ENCODE measurements at places on chromosomes 2 and 18.

DNA sequence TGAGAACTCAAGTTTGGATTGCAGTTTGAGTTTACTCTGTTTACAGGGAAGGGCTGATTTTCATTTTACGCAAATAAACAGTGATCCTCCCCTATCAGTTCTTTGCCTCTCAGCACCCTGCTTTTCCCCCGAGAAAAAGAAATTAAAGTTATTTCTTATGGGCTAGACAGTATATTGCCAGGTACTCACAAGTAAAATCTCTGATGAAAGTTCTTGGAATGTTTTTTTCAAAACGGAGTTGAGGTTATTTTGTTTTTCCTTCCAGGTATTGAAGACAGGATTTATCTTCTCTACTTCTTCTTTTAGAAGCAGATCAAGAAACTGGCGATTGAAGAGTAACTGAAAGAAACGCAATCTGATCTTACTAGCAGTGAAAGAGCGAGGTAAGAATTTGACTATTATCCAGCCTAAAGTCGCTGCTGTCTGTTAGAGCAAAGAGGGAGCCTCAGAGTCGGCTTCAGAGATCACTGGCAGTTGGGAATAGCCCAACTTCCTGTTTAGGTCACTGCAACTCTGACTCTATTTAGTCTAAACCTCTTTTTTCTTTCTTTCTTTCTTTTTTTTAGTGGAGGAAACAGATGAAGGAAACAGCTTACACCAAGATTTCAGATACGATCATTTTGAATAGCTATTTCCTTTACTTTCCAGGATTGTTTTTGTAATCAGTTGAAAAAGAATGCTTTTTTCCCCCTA lies at the start of gene TFPI:
Gene TFPI (minus strand): TSS at position 425 of the 693 bp plus-strand sequence. CDS start 50,667 bp downstream, outside the sequence.
- DNase-seq, result peak; percentile 30

DNA sequence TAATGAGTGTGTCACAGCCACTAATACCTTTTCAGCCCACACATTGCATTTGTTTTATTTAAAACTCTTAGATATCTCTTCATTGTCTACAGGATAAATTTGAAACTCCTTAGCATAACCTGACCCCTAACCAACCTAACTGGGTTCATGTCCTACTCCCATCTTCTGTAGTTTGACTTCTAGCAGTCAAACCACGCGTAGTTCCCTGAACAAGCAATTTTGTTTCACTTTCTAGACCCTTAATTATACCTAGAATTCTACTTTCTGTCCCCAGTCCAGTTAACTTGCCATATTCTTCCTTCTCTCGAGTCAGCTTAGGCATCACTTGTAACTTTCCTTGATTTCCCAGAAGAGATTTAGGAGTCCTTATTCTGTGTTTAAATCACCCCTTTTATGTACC lies 55.1 kb downstream of the RBBP8 start:
- DNase-seq, result no peak

- DNase-seq, result no peak
Observed at GRCh38 chr2:159199236-159199635, 87.3 kb downstream of the WDSUB1 start.

DNA sequence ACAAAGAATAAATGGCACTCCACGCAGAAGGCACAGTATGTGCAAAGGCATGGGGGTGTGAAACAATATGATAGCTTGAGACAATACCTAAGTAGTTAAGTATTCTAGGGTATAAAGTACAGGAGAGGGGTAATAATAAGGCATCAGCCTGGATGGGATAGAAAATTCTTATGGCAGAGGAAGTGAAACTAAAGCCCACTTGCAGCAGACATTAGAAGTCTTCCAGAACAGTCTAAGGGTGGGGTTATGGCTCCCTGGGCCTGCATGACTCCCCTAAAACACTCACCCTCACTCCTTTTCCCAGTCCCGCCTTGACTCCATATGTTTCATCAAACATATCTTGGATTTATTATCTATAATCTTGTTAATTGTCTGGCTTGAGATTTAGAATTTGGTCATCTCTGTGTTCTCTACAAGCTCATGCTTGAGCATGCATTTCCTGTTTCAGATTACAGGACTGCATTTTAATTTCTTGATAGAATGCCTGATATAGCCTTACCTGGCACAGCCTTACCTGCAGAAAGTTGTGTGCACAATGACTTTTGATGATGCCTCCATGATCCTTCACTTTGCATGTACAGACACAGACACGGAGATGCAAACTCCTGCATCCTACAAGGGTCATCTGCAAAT lies 28.5 kb upstream of the TMBIM1 start:
- no peak for DNase-seq

GRCh38 chr18:47844828-47845498 lies 85.5 kb downstream of the SMAD2 start:
- DNase-seq, result no peak

DNA sequence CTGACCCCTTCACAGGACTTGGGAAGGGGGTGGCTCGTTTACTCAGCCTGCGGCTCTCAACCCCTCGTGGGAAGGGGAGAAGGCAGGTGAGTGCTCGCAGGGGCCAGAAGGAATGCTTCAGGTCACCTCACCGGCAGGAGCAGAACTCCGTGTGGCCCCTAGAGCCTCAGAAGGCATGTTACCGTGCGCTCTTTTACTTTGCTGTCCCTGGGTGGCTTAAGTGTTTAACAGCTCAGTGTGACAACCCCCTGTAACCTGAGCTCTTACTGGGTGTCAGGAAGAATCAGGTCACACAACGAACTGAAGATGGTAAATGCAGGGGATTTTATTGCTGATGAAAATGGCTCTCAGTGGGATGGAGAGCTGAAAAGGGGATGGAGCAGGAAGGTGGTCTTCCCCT lies 1235.4 kb downstream of the LRP1B start:
- no peak for DNase-seq

GRCh38 chr2:165573534-165574461 lies 104.3 kb downstream of the CSRNP3 start:
- DNase-seq, result peak; percentile 96

DNA sequence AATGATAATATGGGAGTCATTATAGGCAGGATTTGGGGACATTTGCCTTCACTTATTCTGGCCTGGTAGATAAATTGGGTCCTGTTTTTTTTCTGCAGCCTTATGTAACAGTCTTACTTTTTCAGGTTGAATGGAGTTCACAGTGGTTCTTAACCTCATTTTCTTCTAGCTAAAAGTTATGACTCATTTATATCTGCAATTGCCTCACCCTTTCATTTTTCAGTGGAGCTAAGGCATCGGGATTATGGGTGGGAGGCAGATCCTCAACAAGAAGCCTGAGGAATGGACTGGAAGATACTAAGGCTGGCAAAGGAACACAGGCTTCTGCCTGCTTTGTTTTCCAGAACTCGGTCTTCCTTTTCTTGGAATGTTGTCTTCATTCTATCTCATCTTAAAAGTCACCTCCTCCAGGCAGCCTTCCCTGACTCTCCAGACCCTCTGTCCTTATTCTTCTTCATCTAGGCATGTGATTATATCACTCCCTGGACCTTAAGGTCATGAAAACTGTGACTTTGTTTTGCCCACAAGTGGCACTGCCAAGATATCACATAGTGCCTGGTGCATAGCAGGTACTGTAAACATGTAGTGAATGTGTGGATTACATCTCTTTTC lies 41.0 kb upstream of the ACSL3 start:
- DNase-seq, result no peak

DNA sequence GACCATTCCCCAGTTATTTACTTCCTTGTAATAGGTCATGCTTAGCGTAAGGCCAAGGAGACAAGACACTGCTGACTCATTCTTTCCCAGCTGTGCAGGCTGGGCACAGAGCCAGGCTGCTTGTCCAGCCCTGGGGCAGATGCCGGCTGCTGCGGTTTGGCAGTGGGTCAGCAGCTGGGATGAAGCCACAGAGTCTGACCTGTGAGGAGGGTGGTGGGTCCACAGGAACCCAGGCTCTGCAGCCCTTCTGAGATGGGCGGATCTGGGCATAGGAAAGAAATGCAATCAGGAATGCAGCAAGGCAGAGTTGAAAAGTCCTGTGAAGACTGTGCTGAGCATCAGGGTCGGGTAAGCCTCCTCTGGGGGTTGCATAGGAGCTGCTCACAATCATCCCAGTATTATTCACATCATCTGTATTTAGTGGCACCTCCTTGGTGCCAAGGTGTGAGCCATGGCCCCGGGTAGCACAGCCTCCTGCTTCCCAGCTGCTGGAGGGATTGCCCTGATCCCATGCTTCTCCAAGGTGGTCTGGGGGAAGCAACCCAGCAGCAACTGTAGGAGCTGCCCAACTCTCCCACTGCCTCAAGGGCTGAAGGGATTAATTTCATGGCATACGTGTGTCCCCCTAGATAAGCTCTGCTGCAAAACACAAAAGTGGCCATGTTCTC lies 139.0 kb downstream of the DDX1 start:
- DNase-seq, result peak; percentile 88

- DNase-seq, result no peak
Observed at GRCh38 chr2:194723446-194723845, 933.6 kb upstream of the SLC39A10 start.

GRCh38 chr18:2855560-2856350 lies 8.9 kb downstream of the EMILIN2 start:
- no peak for DNase-seq

DNA sequence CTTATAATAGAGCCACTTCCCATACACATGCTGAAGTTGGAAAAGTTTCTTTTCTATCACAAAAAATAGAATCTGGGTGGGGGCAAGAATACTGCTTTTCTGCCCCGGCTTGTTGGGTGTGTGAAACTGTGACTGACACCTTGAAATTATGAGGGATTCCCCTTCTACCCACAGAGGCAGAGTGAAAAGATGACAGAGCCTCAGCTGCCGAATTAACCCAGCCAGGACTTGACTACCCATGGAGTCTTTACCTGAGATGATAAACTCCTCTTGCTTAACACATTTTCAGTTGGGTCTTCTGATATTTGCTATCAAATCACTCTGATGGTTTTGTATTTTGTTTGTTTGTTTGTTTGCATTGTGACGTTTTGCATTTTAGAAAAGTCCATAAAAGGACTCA lies 66.0 kb upstream of the PMAIP1 start:
- DNase-seq, result no peak

- no peak for DNase-seq
Observed at GRCh38 chr2:176542476-176542875, 273.2 kb downstream of the MTX2 start.

DNA sequence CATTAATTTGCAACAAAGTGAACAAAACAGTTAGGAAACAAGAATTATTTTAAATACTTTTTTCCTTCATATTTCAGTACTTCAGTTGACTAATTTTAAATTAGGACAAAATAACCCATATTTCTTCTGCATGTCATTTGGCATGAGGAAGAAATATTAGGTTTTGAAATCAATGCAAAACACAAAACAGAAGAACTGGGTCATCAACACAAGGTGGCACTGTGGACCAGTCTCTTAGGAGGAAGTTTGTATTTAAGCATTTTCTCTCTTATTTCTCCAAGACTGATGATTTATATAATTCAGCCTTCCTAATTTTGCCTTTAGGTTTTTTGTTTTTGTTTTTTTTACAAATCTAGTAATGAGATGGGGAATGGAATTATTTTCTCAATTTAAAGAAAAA lies 352.8 kb upstream of the KCNH7 start:
- peak; percentile 76 for DNase-seq

- DNase-seq, result peak; percentile 31
Observed at GRCh38 chr2:204074456-204074855, 137.9 kb downstream of the ICOS start.

GRCh38 chr2:7728388-7728787 lies 811.2 kb downstream of the RNF144A start:
- no peak for DNase-seq
